Stimulated activated CD4-positive, alpha-beta T cell treated with anti-CD3 and anti-CD28 coated beads, Interleukin-15, amount 100 ng/mL, for 48 hours (primary cell): ENCODE measurements at places on chromosomes 13 and 19.

GRCh38 chr13:59208405-59209195 lies 955.1 kb downstream of the DIAPH3 start:
- no peak for DNase-seq

GRCh38 chr19:10368101-10368803 lies 12.1 kb downstream of the TYK2 start:
- no peak for DNase-seq

- DNase-seq = no peak
Measured at GRCh38 chr13:112859817-112860190, 109.2 kb upstream of the MCF2L start.

- DNase-seq = no peak
Measured at GRCh38 chr13:41791056-41791455, 169.9 kb downstream of the VWA8 start.

- DNase-seq = no peak
Measured at GRCh38 chr13:27481766-27482165, 31.4 kb upstream of the MTIF3 start.

GRCh38 chr19:51317376-51317775 lies 5.9 kb downstream of the IGLON5 start:
- DNase-seq = no peak

- DNase-seq = no peak
Measured at GRCh38 chr19:47157431-47158321, 27.0 kb downstream of the SAE1 start.

DNA sequence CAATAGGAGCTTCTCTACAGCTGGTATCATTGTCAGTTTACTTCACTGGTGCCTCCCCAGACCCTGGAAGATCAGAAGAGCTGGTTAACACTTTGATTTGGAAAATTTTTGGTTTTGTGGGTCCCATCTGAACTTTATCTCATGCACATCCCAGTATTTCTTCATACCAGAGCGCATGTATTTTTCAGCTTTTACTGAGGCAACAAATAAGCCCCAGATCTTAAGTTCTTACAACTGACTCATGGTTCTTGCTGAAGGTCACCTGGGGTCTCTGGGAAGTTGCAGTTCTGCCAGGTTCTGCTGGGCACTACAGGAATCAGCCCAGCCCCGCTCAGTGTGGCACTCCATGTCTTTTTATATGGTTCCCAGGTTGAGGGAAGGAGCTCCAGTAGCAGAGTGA lies 1249.9 kb downstream of the EFNB2 start:
- no peak for DNase-seq

DNA sequence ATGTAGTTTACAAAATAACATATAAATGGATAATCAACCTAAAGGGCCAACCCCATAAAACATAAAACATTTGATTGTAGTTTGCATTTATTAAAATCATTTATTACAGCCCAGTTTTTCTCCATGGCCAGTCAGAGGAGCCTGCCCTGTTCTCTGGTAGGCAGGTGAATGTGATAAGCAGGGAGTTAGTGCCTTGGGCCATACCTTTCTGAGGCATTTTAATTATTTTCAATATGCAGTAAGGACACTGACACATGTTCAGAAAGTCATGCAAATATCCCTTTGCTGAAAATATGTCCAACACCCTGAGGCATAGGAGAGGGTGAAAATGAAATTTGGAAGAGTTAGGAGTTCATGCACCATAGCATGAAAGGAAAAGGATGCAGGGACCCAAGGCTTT lies 242.6 kb upstream of the EDNRB start:
- DNase-seq = no peak
